ENCODE measurements at places on chromosomes 1 and 21.
A peak's percentile ranks its signal among the peaks of the same experiment; 100 is the strongest.

- no peak for DNase-seq
- no peaks in the 10 kb centered on the region for H3K36me3 ChIP-seq
- no peak overlapping the region for H3K27ac ChIP-seq
- no peak overlapping the region for H3K4me3 ChIP-seq
- peaks cover 3% of the 10 kb centered on the region for H3K27me3 ChIP-seq
- no peaks in the 10 kb centered on the region for H3K4me1 ChIP-seq
Measured at GRCh38 chr1:33996281-33996680, 132.4 kb downstream of the HMGB4 start.

GRCh38 chr1:36125129-36125991 is at the start of gene COL8A2:
TSS of gene COL8A2 (minus strand) at chr1:36125222. CDS start at chr1:36100242, 24,980 bp downstream.
- no peak within 1 kb of the TSS for H3K27ac ChIP-seq
- no peak for DNase-seq
- H3K36me3 ChIP-seq: no peaks in the 10 kb centered on the region
- H3K4me1 ChIP-seq: peaks cover 11% of the 10 kb centered on the region

DNA sequence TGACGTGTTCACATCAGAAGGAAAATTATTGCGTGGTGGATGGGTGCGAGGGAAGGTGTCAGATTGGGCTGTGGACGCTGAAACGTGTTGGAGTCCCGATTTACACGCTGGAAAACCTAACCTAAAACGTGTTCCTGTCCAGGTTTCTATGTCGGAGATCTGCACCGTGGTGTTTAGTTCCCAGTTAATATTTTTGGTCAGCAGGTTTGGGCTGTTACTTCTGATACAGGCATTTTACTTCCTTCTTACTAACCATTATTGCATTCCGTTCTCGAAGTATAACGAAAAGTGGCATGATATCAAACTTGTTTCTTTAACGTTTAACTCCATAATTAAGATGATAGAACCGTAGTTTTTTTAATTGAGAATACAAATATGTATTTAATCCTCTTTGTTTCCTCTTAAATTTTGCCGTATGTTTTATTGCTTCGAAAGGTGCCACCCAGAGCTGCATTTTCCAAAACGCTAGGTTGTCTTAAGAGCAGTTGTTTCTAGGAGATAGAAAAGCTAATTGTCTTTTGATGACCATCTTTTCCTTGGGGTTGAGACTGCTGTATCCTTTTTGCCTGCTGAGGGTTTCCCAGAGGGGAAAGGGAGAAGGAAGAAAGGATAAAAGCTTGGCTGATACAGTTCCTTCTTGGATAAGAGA is 1.3 kb downstream of the ADARB1 start:
- peak overlapping the region; percentile 44 for H3K27ac ChIP-seq
- H3K36me3 ChIP-seq: peaks cover 7% of the 10 kb centered on the region
- no peak for DNase-seq
- H3K4me3 ChIP-seq: peak overlapping the region; percentile 81
- H3K27me3 ChIP-seq: no peaks in the 10 kb centered on the region
- H3K4me1 ChIP-seq: peaks cover 54% of the 10 kb centered on the region

GRCh38 chr1:228365271-228366061 is 41.2 kb downstream of the TRIM11 start:
- H3K4me1 ChIP-seq: no peaks in the 10 kb centered on the region
- no peak overlapping the region for H3K4me3 ChIP-seq
- no peak overlapping the region for H3K27ac ChIP-seq
- H3K36me3 ChIP-seq: no peaks in the 10 kb centered on the region

DNA sequence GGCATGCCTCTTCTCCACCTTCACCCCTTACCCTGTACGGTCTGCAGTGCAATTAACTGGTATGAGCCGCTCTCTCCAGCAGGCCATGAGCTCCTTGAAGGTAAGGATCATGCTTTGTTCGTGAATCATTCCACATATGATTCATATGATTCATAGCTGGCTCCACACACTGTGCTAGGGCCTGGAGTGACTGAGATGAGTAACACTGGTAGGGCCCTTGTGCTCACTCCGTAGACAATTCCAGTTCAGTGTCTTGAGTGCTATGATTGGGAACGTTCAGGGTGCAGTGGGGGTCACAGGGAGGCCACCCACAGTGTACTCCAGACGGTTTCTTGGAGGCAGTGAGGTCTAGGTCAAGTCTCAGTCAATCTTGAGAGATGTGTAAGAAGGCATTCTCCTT is 239.8 kb downstream of the LMX1A start:
- no peak overlapping the region for H3K27ac ChIP-seq
- no peaks in the 10 kb centered on the region for H3K4me1 ChIP-seq
- peaks cover 29% of the 10 kb centered on the region for H3K27me3 ChIP-seq
- no peaks in the 10 kb centered on the region for H3K36me3 ChIP-seq

DNA sequence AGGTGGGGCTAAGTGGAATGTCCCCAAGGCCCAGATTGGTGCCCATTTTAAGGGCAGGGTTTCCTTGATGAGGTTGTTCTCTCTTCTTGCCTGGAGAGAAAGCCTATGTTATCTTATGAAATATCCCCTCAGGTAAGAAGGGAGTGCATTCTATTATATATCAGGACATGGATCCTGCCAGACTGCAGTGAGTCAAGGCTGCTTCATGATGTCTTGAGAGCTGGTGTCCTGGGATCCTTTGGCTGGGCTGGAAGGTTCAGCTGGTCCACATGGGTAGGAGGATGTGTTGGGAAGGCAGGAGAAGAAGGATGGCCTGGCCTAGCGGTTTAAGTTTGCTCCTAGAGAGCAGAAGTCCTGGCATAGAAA is 207.6 kb downstream of the ROR1 start:
- H3K27me3 ChIP-seq: peaks cover 3% of the 10 kb centered on the region
- no peak overlapping the region for H3K27ac ChIP-seq
- H3K4me1 ChIP-seq: no peaks in the 10 kb centered on the region

GRCh38 chr1:246901874-246902273 is 29.9 kb downstream of the AHCTF1 start:
- no peaks in the 10 kb centered on the region for H3K4me1 ChIP-seq
- DNase-seq: no peak
- no peaks in the 10 kb centered on the region for H3K27me3 ChIP-seq
- H3K36me3 ChIP-seq: peaks cover 70% of the 10 kb centered on the region
- no peak overlapping the region for H3K4me3 ChIP-seq

- H3K27me3 ChIP-seq: no peaks in the 10 kb centered on the region
- H3K27ac ChIP-seq: no peak overlapping the region
- peaks cover 5% of the 10 kb centered on the region for H3K4me1 ChIP-seq
- no peak for DNase-seq
- peaks cover 9% of the 10 kb centered on the region for H3K36me3 ChIP-seq
Measured at GRCh38 chr1:226984521-226985238, 44.6 kb downstream of the COQ8A start.

GRCh38 chr1:1067860-1068516 is 6.1 kb downstream of the RNF223 start:
- H3K27me3 ChIP-seq: peaks cover 5% of the 10 kb centered on the region
- no peak for DNase-seq
- peak overlapping the region; percentile 42 for H3K4me3 ChIP-seq

- no peaks in the 10 kb centered on the region for H3K4me1 ChIP-seq
- no peak for DNase-seq
- H3K4me3 ChIP-seq: no peak overlapping the region
- H3K36me3 ChIP-seq: no peaks in the 10 kb centered on the region
Measured at GRCh38 chr1:196462086-196462485, 146.2 kb downstream of the KCNT2 start.

DNA sequence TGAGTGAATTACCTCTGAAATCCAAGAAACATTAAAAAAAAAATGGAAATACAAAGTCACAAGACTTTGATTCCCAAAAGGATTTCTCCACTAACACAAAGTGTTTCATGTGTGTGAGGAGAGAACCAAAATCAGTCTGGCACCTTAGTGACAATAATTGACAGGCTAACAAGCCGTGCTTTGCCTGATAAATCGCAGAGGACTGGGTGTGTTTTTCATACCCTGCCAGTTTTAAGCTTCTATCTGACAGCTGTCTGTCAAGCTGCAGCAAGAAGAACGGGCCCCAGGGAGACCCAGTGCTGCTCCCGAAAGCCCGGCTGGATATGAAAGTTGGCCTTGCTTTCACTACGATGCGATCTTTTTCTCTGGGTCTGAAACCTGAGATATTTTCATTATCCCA is 101.6 kb upstream of the KCNK2 start:
- H3K27me3 ChIP-seq: no peaks in the 10 kb centered on the region
- no peak overlapping the region for H3K4me3 ChIP-seq
- no peak overlapping the region for H3K27ac ChIP-seq

DNA sequence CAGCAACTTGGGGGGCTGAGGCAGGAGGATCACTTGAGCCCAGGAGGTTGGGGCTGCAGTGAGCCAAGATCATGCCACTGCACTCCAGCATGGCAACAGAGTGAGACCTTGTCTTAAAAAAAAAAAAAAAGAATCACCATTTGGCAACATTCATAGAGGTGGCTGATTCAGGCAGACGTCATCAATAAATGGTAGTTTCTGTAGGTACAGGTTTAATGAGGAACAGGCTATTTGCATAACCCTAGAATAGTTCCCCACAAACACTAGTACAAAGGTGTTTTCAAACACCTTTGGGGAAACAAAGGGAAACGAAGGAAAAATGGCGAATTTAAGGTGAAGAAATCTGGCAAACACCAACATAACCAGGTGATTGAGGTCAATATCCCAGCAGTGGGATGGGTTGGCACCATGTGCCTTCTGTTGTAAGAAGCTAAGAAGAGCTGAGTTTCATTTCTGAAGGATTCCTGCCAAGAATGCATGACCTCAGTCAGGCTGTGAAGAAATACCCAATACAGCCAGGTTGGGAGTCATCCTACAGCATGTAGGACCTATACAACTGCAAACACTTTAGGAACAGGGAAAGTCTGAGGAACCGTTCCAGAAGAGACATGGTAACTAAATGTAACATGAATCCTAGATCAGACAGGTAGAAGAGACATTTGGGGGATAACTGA is 5.6 kb downstream of the LPAR3 start:
- H3K36me3 ChIP-seq: no peaks in the 10 kb centered on the region
- no peak overlapping the region for H3K4me3 ChIP-seq
- H3K4me1 ChIP-seq: peaks cover 4% of the 10 kb centered on the region

DNA sequence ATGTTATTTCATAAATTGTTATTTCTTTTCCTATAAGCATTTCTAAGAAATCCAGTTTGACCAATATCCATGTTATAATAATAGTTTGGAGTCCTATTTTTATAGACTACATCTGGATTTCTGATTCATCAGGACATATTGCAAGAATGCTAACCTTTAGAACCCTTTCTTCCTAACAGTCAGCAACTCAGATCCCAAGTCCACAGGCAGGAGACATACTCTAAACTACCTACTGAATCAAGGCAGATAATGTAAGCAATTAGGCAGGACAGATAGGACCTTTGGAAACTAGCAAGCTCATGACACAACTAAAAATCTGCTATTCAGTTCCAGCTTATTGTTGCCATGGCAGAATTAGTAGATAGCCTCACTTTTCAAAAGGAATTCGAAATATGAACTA is 104.1 kb downstream of the DENND1B start:
- no peak overlapping the region for H3K27ac ChIP-seq
- H3K4me3 ChIP-seq: no peak overlapping the region
- peaks cover 6% of the 10 kb centered on the region for H3K4me1 ChIP-seq
- DNase-seq: no peak

- peaks cover 7% of the 10 kb centered on the region for H3K4me1 ChIP-seq
- peaks cover 75% of the 10 kb centered on the region for H3K27me3 ChIP-seq
- no peaks in the 10 kb centered on the region for H3K36me3 ChIP-seq
- no peak within 1 kb of the TSS for H3K27ac ChIP-seq
Measured at GRCh38 chr1:181483285-181484195, at the start of gene CACNA1E. TSS of gene CACNA1E (plus strand) at chr1:181483517. CDS start at chr1:181483745, 228 bp downstream.

- peaks cover 10% of the 10 kb centered on the region for H3K4me1 ChIP-seq
- no peaks in the 10 kb centered on the region for H3K36me3 ChIP-seq
- no peak for DNase-seq
- H3K27me3 ChIP-seq: peaks cover 3% of the 10 kb centered on the region
Measured at GRCh38 chr1:186569856-186570255, 108.9 kb upstream of the PDC start.

- no peak overlapping the region for H3K4me3 ChIP-seq
- peaks cover 15% of the 10 kb centered on the region for H3K4me1 ChIP-seq
- no peaks in the 10 kb centered on the region for H3K36me3 ChIP-seq
- DNase-seq: no peak
- H3K27ac ChIP-seq: no peak overlapping the region
- H3K27me3 ChIP-seq: peaks cover 13% of the 10 kb centered on the region
Measured at GRCh38 chr1:117569856-117570255, 36.0 kb upstream of the TENT5C start.

DNA sequence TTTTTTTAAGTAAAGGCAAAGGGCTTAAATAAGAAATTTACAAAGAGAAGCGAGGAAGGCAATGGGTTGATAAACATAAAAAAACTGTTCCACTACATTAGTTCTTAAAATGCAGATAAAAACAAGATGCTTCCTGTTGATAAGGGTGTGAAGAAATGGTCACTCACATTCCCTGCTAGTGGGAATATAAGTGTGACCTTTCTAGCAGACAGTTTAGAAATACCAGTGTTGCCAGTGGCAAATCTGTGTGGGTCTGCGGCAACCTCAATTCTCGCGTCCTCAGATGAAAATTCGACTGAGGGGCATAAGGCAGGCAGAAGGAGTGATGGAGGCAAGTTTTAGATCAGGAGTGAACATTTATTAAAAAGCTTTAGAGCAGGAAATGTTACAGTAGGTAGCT is 151.1 kb downstream of the NTNG1 start:
- no peak overlapping the region for H3K4me3 ChIP-seq
- no peaks in the 10 kb centered on the region for H3K4me1 ChIP-seq
- H3K27me3 ChIP-seq: no peaks in the 10 kb centered on the region

DNA sequence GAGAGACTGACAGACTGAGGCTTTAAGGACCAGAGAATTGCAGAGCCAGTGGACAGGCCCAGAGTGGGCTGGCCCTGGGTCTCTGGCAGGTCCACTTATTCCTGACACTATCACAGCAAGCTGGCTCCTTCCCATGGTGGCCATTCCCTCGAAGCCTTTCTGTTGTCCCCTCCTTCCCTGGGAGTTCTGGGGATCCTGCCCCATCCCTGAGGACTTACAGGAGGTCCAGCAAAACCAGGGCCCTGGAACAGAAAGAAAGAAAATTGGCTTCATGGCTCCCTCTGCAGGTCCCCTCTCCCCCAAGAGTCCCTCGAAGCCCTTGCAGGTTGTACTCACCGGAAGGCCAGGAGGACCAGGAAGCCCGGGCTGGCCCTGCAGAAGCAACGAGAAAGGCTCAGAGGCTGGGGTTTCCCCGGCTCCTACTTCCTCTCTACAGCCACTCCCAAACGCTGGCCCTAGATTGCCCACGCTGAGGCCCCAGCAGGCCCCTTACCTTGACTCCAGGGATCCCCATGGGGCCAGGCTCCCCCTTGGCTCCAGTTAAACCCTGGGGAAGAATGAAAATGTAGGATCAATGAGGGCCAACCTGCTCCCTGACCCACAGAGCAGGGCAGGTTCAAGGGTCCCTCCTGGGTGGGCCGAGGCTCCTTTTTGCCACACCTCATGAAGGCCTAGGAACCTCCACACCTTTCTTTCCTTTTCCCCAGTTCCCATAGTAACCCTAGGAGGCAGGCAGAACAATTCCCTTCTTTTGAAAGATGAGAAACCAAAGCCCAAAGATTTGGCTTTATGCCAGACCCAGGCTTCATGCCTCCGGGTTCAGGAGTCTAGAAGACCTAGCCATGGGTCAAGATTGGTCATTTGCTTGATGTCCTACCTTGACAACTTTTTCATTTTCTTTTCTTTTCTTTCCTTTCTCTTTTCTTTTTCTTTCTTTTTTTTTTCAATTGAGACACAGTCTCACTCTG is 4.6 kb downstream of the COL9A2 start:
- H3K36me3 ChIP-seq: no peaks in the 10 kb centered on the region
- peak overlapping the region; percentile 47 for H3K4me3 ChIP-seq
- peaks cover 6% of the 10 kb centered on the region for H3K27me3 ChIP-seq

Data from activated T-helper 2 cell treated with anti-CD3 and anti-CD28 coated beads, Interferon-gamma antibody, Interleukin-2, Interleukin-4, amounts not matched to agents 10 μg/mL and 5 μg/mL and 100 μg/mL, durations not matched to agents 14 hours and 24 hours and 36 hours (primary cell).